Left hindlimb (tissue), 1 donor: ENCODE measurements at places on chromosomes 2 and 18.
A peak's percentile ranks its signal among the peaks of the same experiment; 100 is the strongest.

- DNase-seq: no peak
Measured at GRCh38 chr18:36762074-36762473, 66.7 kb downstream of the TPGS2 start.

DNA sequence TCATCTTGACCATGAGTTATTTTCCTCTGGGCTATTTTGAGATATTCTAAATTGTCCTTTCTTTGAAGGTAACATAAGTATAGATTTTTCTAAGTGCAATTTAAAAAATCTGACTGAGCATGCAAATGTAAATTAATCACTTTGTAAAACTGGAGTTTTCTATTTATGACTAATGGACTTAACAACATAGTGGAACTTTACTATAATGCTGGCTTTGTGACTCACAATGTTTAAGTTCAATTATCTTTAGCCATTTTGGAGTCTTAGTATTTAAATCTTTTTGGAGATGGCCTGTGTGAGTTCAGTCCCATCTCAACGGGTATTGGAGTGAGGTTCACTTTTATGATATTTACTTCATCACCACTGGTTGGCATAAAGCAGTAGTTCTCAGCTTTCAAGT is 35.2 kb upstream of the NOSTRIN start:
- no peak for DNase-seq

- peak; percentile 47 for DNase-seq
Measured at GRCh38 chr2:142131010-142131669, at the start of gene LRP1B. TSS of gene LRP1B (minus strand) at chr2:142131016. CDS start at chr2:142130729, 287 bp downstream.

DNA sequence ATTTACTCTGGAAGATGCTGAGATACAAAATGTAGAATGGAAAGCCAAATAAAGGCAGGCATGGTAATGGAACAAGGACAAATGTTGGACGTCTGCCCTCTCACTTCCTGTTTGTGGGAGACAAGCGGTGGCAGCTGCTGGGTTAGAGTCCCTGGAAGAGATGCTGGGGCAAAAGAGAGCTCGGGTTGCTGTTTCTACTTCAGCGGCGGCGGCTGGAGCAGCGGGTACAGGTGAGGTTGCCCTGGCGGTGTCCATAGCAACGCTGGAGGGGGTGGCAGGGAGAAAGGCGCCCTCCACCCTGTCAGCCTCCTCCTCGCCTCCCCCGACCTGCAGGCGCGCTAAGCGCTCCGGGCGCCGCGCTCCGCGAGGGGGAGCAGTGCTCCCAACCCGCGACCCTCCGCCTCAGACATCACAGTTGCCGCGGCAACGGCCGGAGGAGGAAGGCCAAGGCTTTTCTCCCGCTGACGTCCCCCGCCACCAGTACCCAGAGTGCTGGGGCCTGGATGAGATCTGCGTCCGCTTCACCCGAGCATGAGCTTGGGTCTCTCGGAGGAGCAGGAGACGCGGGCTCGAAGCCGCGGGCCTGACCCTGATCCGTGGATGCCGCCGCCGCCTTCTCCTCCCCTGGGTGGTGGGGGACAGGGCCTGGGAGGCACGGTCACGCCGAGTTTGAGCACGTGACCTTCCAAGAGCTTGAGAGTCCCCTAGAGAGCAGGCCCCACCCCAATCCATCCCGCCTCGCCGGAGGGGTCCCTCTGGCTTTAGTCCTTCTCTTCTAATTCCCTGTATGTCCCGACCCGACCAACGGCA is 65.6 kb downstream of the NOL4 start:
- DNase-seq: peak; percentile 83

- DNase-seq: no peak
Measured at GRCh38 chr2:160266037-160266551, 66.0 kb upstream of the ITGB6 start.

DNA sequence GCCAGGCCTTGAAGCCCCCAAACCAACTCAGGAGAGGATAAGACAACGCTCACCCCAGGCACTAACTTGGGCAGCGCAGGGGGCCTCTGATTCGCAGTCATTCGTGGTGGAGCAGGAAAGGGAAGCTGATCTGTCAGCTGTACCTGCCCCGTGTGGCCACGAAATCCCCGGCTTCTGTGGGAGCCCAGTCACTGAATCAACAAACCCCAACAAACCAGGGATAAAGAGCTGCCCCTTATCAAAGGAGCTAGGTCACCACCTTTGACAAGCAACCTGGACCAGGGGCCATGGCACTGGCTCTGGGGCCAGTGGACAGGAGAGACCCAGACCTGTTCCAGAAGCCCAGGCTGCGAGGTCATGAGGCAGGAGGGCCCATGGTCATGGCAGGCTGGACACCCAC is 14.5 kb downstream of the SDC1 start:
- no peak for DNase-seq

DNA sequence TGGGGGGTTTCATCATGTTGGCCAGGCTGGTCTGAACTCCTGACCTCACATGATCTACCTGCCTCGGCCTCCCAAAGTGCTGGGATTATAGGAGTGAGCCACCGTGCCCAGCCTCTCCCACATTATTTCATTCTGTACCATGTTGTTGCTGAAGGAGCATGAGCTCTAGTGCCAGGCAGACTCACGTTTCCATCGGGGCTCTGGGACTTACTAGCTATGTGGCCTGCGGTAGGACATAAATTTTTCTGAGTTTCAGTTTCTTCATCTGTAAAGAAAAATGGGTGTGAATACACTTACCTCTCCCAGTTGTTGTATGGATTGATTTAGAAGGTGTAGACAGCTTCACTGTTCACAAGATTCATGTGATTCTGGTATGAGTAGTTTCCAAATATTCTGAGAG is 30.8 kb upstream of the CCL20 start:
- no peak for DNase-seq

GRCh38 chr2:19775315-19775714 is 126.5 kb downstream of the TTC32 start:
- DNase-seq: no peak

GRCh38 chr18:23336101-23336500 is 117.0 kb upstream of the RIOK3 start:
- no peak for DNase-seq

DNA sequence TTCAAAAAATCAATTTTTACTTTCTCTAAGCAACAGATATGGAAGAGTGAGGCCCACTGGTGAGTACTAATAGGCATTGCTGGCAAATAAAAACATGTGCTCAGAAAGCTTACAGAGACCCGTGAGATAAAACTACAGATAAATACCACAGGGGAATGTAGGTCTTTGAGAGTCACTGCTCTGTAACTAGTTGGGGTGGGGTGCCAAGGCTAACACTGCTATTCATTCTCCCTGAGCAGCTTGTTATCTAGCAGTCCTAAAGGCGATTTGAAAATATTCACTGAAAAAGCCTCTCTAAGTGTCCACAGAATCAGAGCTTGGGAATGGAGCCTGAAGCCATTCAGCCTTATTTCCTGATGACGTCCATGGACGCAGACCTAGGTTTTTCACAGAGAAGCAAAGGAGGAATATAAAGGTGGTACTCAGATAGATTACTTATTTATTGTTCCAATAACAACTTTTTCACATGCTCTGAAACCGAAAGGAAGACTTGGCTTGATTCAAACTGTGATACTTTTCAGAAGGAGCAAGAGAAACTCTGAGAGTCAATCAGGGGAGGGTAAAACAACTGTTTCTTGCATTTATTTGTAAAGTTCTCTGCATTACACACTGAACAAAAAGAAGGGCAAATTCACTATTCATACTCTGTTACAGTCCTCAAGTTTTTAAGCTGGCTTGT is 188.4 kb downstream of the PPP1R1C start:
- DNase-seq: no peak

DNA sequence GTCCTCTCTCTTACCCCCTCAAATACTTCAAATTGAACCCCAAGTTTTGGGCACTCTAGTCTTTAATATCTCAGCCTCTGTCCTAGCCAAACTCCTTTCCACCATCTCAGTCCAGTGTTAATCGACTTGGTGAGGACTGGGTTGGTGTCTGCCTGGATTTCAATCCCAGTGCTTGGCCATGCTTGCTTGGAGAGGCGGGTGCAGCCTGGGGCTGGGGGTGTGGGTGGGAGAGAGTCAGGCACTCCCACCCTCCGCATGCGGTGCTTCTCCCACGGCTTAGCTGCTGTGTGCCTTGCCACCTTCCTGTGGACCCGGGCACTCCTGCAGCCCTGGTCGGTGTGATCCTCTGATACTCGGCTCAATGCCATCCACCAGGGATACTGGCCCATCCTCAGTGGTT is 220.8 kb upstream of the HDAC4 start:
- DNase-seq: no peak

GRCh38 chr2:68747413-68747812 is 12.8 kb downstream of the ARHGAP25 start:
- DNase-seq: no peak

GRCh38 chr2:161124201-161124600 is 36.0 kb upstream of the TANK start:
- no peak for DNase-seq

GRCh38 chr2:198040835-198041234 is 236.4 kb downstream of the PLCL1 start:
- no peak for DNase-seq

DNA sequence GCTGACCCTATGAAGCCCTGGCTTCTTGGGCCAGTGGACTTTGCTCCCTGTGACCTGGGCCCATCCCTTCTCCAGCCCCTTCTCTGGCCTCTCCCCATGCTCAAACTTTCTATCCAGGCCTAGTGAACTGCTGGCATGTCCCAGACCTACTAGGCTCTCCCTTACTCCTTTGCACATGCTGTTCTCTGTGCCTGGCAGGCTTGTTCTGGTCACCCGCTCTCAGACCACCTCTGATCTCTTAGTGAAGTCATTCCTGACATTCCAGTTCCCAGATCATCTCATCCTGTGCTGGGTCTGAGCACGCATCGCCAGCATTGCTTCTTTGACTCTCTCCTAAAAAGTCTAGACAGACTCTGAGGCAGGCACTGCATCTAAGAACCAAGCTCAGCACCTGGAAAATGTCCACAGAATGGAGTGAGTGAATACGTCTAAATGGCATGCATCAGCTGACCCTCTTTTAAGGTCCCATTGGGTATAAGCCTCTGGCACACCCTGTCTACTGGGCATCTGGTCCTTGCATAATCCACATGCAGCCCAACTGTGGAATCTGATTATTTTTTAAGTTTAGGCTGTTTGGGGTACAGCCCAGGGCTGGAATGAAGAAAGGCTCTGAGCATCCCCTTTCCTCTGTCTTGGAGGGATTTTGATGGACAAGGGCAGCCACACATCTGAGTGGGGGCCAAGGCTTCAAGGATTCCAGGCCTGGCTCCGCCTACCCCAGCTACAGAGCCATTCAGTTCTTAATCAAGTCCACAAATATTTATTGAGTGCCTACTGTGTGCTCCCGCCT is 130.6 kb upstream of the HAAO start:
- DNase-seq: peak; percentile 55

- DNase-seq: no peak
Measured at GRCh38 chr2:104385743-104386142, 468.2 kb upstream of the POU3F3 start.

- no peak for DNase-seq
Measured at GRCh38 chr2:41129988-41130387, 678.1 kb upstream of the SLC8A1 start.

- no peak for DNase-seq
Measured at GRCh38 chr2:150944315-150944714, 317.3 kb downstream of the RBM43 start.

DNA sequence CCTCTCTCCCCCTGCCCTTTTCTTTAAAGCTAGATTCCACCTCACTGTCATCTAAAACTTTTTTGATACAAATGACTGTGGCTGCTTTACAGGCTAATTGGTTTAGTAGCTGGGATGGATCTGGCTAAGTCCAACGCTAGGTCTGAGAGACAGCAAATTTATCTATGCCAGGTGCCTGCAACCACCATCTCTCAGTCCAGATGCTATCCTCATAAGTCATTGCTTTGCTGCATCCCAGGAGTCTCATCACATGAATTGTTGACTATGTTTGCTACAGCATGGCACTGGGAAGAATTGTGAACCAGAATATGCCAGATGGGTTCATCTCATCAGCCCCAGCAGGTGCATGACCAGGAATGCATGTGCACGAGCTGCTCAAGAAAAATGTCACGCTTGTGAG is 100.0 kb upstream of the PID1 start:
- no peak for DNase-seq

DNA sequence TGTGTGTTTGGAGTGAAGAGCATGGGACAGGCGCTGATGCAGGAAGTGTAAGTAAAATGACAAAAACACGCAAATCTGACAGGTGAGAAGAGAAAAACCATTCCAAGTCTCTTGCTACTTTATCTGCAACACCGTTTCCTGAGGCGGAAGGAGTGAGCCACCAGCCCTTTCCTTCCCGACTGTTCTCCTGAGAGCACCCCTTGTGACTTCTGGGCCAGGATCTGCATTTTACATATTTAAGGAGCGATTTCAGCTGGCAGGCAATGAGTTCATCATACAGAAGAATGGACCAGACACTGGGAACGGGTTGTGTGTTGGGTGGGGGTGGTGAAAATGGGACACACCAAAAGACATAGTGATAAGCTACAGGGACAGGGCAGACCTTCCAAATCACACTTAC is 277.3 kb downstream of the TGIF1 start:
- DNase-seq: no peak

GRCh38 chr2:205686056-205686782 is 3.9 kb downstream of the NRP2 start:
- DNase-seq: no peak

- DNase-seq: no peak
Measured at GRCh38 chr2:190465060-190465459, 56.9 kb downstream of the MFSD6 start.

DNA sequence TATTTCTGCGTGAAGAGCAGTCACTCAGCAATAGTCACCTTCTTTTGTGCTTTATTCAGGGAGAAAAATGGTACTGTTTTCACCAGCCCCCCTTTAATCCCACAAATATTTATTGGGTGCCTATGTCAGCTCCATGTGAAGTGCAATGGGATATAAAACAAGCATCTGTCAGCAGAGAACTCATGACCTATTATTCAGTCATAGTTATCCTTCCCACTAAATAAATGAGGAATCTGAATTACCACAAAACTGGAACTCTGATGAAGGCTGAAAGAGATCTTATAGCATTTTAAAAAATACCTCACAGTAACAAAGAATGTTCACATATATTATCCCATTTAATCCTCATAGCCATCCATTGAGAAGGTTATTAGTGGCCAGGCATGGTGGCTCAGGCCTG is 45.8 kb downstream of the DHX57 start:
- no peak for DNase-seq

- DNase-seq: no peak
Measured at GRCh38 chr2:189104934-189105333, 74.6 kb downstream of the COL5A2 start.

DNA sequence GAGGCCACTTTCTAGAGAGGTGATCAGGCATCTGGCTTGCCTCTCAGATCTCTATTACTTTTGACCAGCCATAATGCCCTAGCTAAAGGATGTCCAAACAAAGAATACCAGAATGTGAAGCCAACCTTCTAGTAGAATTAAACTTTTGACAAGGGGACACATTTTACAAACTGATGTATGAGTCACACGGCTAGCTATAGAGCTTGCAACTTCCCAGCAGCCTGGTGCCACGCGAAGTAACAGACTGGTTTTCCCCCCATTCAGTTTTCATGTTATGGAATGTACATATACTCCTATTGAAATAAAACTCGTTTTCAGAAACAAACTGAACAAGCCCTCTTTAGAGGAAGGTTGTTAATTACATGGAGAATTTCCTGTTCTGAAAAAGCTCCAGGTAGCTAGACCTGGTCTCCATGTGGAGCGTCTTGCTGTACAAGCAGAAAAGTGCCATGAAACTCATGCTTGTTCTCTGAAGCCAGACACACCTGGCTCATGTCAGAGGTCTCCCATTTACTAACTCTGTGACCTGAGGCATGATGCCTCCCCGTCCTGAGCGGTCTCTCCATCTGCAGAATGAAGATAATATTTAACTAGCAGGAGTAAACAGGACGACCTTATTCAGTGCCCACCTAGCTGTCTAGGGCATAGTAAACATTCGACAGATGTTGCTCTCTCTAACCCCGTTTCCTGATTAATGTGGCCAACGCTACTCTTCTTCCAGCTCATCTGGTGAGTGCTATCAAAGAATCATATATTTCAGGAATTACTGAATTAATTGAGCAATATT is 81.5 kb upstream of the MAP3K20 start:
- DNase-seq: no peak
